Progenitor cell of endocrine pancreas (in vitro differentiated cells): ENCODE measurements at places on chromosomes 1 and 21.

DNA sequence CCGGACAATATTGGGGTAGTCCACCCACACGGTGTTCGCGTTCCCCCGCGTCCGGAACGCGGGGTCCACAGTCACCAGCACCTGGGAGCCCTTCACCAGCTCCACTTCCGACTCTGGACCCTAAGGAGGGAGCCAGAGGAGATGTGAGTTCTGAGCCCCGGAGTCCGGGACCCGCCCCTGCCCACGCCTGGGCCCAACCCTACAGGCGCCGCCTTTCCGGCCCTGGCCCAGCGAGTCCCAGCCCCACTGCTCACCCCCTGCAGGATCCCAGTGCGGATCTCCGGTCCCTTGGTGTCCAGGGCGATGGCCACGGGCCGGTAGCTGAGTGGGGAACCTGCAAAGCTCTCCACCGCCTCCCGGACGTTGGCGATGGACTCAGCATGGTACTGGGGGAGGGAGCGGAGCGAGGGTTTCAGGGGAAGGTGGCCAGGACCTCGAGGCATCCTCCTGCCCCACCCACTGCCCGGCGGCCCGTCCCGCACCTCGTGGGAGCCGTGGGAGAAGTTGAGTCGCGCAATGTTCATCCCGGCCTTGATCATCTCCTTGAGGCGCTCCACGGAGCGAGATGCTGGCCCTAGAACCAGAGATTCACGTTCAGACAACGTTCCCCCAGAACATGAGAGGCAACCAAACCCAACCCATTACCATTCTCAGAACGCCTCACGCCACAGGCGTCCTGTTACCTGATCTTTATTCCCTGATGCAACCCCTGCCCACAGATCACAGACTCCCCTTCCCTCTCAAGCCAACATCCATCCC, 5.9 kb downstream of the PKLR start:
- no peak for DNase-seq

DNA sequence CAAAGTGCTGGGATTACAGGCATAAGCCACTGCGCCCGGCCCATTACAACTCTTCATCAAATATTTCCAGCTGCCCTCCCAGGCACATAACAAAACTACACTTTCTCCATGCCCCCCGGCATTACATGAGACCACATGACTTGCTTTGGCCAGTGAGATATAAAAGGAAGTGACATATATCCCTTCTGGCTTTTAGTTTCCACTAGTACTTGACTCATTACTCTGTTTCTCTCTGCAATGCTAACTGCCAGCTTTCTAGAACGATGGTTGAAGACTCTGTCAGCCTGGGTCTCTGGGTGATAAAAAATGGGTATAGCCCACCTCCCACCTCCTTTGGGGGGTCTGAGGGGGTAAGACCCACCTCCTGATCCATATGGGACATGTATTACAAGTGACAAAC, 24.2 kb downstream of the ABL2 start:
- no peak for DNase-seq

GRCh38 chr1:76371941-76372340, 297.4 kb downstream of the ST6GALNAC3 start:
- no peak for DNase-seq

DNA sequence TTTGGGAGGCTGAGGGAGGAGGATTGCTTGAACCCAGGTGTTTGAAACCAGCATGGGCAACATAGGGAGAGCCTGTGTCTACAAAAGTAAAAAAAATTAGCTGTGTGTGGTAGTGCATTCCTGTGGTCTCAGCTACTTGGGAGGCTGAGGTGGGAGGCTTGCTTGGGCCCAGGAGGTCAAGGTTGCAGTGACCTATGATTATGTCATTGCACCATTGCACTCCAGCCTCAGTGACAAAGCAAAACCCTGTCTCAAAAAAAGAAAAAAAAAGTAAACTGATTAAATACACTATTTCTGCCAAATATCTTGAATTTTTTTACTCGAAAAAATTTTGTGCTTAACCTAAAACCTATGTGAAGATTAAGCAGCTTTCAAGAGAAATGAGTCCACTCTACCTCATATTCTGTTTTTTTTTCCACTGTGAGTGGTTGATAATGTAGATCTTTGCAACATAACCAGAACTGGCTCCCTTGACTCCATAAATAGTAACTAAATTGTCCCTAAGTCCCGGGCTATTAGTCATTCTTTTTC, 19.4 kb upstream of the ZNF281 start:
- DNase-seq = no peak

DNA sequence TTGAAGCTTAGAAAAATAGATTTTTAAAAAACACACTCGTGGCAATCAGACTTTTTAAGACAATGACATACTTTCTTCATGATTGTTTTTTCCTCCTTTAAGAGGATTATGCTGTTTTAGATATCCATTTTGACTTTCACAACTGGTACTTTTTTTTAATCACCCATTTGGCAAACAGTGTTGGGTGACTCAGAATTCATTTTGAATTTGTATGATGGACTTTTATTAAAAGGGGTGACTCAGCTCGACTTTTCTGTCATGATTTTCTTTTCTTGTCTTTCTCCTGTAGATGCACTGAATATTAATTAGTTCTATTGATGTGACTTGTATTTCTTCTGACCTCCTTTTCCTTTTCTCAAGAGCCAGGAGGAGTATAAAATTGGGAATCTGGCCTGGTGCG, 44.7 kb downstream of the FMN2 start:
- no peak for DNase-seq

- DNase-seq = no peak
Measured at GRCh38 chr21:32921632-32922230, 104.0 kb upstream of the OLIG2 start.

GRCh38 chr1:56590520-56591011, 11.2 kb upstream of the PLPP3 start:
- DNase-seq = no peak

GRCh38 chr1:101371259-101371658, 134.4 kb downstream of the S1PR1 start:
- no peak for DNase-seq

GRCh38 chr1:212288615-212289014, 3.4 kb downstream of the PPP2R5A start:
- DNase-seq = no peak

GRCh38 chr1:10737651-10738050, 58.8 kb downstream of the CASZ1 start:
- DNase-seq = no peak

- no peak for DNase-seq
Measured at GRCh38 chr1:234398849-234399381, 25.7 kb downstream of the COA6 start.

DNA sequence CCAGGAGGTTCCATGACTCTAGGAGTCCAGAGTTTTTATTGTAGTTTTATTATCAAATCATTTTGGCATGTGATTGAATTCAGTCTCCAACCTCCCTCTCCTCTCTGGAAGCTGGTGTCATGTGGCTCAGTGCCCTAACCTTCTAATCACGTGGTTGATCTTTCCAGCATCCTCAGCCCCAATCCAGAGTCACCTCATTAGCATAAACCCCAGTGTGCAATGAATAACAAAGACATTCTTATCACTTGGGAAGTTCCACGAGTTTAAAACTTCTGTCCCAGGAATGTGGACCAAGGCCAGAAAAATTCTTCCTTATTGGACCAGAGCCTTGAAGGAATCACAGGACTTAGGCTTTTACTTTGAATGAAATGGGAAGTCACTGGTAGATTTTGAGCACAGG, 52.2 kb downstream of the KIRREL1 start:
- no peak for DNase-seq

GRCh38 chr1:229495782-229496181, 12.4 kb downstream of the NUP133 start:
- no peak for DNase-seq

DNA sequence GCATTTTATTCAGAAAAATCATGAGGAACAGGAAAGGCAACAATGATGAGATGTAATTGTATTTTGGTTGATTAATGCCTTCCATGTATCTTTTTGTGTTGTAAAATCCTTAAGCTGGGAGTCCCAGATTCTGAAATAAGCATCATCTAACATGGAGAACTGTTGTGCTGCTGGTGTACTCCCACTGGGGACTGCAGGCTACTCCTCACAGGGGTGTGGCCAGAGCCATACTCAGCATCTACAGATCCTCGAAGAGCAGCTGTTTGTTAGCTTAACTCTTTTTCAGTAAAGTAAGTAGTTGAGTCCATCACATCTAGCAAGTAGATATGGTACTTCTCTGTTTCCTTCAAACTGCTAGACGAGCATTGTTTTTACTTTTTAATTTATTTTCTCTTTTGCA, 358.0 kb downstream of the BRINP3 start:
- DNase-seq = no peak

DNA sequence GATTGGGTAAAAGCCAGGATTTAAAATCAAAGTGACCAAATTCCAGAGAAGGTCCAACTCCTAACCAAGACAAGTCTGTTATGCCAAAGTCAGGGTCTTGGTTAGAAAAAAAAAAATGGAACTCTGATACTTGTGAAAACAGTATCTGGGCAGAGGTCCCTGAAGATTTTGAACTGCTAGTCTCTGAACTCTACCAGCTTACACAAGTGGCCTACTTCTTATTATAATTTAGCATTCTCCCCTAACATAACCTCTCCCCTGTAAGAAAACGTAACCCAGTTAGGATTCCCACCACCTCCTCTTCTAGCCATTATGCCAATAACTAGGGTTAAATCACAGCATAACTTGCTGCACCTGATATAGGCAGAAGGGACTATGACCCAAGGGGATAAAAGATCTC, 220.5 kb downstream of the COL24A1 start:
- DNase-seq = no peak

DNA sequence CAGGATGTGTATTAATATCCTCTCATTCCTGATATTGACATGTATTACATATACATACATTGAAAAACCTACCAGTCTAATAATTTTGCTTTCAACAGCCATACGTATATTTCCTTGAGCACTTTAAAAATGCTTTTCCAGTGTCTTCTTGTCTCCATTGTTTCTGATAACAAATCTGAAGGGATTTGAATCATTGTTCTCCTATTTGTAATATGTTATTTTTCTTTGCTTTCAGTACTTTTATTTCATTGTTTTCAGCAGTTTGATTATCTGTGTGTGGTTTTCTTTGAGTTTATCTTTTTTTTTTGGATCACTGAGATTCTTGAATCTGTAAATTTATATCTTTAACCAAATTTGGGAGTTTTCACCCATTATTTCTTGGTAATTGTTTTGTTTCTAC, 65.3 kb downstream of the RABGAP1L start:
- no peak for DNase-seq

GRCh38 chr1:52057255-52057654, 1.2 kb downstream of the BTF3L4 start:
- DNase-seq = no peak

GRCh38 chr1:160049101-160049500, 17.3 kb upstream of the PIGM start:
- DNase-seq = no peak

DNA sequence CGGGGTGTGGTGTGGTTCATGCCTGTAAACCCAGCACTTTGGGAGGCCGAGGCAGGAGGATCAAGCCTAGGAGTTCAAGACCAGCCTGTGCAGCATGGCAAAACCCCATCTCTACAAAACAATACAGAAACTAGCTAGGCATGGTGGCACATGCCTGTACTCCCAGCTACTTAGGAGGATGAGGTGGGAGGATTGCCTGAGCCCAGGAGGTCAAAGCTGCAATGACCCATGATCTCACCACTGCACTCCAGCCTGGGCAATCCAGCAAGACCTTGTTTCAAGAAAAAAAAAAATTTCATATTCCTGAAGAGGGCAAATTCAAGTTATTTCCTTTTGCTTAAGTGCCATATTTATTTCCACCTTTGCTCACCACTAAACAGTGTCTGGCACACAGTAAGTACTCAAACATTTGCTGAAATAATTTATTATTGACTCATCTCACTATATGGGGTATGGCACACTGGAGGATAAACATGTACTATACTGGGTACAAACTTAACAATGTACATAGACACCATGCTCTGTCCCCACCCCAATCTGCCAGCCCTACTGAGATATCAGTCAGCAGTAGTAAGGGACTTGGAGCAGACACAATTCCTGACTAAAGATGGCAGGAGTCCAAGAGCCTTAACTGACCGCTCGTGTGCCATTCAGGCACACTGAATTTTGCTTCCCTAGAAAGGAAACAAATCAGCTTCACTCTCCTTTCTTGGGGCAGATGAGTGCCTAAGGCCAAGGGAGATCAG, 15.5 kb downstream of the MEAF6 start:
- DNase-seq = no peak

- no peak for DNase-seq
Measured at GRCh38 chr1:232319072-232319471, 310.9 kb downstream of the SIPA1L2 start.

- DNase-seq = no peak
Measured at GRCh38 chr1:240991230-240991629, 365.8 kb downstream of the RGS7 start.

GRCh38 chr1:116531917-116532316, 38.9 kb downstream of the CD58 start:
- DNase-seq = no peak

- DNase-seq = no peak
Measured at GRCh38 chr1:97192872-97193572, 471.4 kb downstream of the PTBP2 start.

- no peak for DNase-seq
Measured at GRCh38 chr1:237071641-237072420, 29.8 kb downstream of the RYR2 start.

DNA sequence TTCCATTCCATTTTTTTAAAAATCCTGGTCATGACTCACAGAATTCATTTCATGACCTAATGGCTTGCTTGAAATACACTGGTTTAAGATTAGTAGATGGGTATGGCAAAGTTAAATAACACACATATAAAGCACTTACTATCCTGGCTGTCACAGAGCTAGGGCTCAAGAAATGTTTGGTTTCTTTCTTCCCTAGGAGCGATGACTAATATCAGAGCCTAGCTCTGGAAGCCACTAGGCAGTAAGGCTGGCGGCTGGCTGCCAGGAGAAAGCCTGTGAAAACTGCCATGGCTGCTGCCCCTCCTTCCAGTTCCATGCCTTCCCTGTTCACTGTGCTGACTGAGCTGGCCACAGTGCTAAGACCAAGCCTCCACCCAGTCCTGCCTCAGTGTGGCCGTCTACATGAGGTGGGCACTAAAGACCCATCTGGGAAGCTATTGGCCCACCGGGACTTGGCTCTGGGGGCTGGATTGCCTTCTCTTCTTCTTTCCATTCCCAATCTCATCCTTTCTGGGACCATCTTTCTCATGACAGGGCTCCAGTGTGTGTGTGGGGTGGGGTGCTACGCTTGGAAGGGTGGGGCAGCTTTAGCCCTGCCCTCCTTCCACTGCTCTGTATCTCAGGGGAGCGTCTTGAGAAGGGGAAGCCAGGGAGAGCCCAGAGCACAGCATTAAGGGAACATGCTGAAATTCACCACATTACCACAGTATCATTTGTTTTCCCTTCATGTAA, 10.8 kb upstream of the ASCL5 start:
- DNase-seq = no peak

DNA sequence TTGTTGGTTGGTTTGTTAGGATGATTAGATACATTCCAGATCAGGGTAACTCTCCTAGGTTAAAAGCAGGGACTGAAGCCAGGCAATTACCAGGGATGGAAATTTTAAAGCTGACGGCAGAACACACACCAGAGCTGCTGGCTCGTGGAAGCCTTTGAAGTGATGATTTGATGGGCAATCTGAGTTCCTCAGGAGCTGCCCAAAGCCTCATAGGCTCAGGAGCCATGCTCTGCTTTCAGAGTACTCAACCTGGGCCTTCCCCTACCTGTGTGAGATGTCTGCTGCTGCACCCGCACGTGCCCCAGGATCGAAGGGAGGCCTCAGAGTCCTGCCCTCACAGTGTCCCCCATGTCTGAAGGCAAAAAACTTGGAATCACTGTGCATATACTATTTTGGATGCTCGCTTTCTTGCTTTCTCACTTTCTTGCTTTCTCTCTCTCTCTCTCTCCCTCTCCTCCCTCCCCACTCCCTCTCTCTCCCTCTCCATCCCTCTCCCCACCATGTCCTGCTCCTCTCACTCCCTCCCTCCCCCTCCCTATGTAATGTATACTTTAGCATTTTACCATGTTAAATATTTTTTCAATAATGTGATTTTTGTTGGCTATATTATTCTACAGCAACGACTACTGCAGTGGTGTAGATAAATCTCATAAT, 18.0 kb downstream of the MGST3 start:
- DNase-seq = no peak
